ENCODE measurements at places on chromosomes 5 and 9.

DNA sequence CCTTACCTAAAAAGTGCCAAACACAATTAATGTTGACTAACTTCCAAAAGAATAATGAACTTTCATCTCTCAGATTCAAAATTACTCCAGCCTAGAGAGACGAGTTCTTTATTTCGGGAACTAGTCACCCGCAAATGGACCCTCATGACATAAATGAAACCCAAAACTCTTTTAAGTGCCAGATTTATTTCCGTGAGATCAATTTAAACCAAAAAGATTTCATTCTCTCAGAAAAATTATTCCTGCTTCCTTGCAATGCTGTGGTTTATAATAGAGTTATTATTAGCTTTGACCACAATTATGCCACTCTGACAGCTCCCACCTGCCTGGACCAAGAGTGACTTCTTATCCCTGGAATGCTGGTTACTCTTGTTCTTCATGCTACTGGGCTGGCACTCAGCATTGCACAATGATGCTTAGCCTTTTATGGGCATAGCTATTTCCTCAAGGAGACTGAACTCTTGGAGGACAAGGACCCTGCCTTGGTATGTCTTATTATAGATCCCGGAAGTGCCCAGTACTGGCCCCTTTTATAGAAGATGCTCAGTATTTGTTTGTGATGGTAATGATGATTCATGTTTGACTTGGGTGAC, 183.5 kb downstream of the SNX18 start:
- no peak for DNase-seq

DNA sequence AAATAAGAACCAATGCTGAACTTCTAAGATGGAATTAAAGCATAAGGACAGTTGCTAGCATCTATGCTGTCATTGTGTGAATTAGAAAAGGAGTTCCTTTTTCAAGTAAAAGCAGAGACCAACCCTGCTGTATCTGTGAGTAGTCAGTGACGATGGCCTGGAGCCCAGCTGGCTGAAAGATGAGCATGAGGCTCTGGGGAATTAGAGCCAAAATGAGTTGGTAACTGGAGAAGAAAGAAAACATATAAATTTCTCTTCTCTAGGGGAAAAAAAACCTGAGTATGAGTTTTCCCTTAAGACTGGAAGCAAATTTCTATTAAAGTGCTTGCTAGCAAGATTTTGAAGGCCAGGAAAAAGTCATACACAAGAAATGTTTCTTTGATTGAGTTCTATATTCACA, 1.6 kb upstream of the SPZ1 start:
- no peak for DNase-seq

- no peak for DNase-seq
Measured at GRCh38 chr5:123710031-123710430, 198.1 kb downstream of the CSNK1G3 start.

DNA sequence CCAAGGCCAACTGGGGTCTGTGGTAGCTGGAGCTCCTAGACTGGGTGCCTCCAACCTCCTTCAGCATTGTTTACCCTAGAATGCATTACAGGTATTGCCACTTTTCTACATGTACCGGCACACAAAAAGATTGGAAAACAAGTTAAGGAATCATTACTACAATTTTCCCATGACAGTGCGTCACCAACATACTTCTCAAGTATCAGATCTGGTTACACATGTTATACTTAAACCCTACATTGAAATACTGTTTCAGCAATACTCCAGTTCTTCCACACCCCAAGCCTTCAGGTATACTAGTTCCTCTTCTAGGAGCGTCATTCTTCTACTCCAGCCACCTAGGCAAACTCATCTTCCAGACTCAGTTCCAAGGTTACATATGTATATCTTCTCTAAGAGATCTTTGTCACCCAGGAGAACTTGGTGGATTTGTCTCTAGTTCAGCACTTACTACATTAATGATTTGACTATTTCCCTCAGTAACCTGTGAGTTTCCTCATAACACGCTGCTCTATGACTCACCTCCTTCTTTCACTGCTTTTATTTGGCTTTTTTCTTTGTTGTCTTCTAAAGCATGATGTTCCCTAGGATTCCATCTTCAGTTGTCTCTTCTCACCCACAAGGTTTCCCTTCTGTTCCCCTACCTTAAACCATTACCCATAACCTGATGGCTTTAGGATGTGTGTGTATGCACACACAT, 217.0 kb downstream of the AP3B1 start:
- no peak for DNase-seq

DNA sequence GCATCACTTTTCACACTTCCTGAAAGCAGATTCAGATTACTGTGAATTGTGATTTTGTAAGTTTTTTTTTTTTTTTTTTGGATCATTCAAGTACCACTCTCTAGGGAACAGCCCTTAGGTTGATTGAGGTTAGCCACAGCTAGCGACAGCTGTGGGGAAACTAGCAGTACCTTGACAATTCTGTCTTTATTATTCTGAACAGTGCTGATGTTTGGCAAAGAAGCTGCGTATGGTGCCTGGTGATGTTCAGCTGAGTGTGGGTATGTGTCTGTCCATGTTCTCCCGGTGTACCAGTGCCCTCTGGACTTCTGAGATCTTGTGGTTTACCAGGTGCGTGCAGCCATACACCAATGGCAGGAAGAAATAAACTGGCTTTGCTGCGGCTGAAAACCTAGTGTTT, 117.3 kb upstream of the PLPPR1 start:
- DNase-seq: no peak

DNA sequence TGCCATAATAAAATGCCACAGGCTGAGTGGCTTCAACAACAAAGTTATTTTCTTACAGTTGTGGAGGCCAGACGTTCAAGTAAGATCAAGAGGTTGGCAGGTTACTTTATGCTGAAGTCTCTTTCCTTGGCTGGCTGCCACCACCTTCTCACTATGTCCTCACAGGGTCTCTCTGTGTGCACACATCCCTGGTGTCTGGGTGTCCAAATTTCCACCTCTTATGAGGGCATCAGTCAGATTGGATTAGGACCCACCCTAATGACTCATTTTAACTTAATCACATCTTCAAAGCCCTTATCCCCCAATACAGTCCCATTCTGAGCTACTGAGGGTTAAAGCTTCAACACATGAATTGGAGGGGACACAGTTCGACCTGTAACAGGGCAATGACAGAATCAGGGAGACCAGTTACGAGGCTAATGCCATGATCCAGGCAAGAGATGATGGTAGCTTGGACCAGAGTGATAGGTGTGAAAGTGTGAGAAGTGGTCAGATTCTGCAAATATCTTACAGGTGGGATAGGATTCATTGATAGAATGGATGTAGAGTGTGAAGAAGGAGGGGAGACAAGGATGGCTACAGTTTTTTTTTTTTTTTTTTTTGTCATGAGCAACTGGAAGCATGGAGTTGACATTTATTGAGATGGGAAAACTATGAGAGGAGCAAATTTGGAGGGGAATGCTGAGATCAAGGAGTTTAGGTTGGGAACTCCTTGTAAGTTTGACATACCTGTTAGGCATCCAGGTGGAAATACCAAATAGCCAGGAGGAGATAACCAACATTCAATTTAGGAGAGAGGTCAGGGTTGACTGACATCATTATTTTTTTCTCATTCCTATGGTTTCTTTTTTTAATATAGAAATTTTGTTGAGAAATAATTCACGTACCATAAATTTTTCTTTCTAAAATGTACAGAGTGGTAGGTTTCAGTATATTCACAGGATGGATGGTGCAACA, 39.6 kb upstream of the FGF1 start:
- peak; percentile 14 for DNase-seq

DNA sequence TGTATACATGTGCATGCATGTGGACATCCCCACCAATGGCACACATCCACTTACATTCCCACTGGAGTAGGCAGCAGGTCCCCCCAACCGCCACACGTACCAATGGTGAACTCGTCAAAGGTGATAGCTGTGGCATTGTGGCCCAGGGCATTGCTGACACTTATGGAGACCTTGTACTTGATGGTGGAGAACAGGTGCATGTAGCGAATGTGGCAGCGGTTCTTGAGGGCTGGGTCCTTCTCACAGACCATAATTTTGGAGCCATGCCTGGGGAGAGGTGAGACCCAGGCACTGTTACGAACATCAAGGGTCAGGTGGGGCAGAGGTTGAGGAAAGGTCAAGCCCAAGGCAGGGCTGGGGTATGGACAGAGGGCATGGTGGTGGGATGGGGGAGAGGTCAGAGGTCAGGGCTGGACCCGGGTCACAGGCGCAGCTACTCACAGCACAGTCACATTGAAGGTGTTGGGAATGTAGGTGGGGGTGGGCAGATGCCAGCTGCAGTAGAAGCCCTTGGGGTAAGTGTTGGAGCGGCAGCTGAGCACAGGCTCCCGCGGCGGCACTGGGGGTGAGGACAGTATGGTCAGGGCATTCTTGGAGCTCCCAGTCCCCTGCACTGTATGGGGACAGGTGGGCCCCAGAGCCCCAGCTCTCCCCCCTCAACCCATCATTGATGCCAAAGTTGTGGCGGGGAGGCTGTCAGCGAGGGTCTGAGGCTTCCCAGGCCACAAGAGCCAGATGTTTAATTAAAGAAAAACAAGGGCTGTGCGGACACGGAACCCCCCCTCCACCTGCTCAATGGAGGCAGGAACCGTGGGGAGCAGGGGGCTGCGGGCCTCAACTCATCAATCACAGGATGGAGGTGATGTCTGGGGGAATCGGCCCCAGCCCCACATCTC, 31.9 kb downstream of the CNTFR start:
- no peak for DNase-seq

- DNase-seq: no peak
Measured at GRCh38 chr9:35675732-35676392, 2.1 kb downstream of the CA9 start.

DNA sequence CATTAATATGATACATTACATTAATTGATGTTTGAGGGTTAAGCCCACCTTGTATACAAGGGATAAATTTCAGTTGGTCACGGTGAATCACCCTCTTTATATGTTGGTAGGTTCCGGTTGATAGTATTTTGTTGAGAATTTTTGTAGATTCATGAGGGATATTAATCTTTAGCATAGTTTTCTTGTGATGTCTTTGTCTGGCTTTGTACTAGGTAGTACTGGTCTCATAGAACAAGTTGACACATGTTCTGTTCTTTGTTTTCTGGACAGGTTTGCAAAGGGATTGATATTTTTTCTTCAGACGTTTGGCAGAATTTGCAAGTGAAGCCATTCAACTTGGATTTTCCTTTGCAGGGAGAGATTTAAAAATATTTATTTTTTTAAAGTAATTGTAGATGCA, 49.1 kb upstream of the CLK4 start:
- no peak for DNase-seq

DNA sequence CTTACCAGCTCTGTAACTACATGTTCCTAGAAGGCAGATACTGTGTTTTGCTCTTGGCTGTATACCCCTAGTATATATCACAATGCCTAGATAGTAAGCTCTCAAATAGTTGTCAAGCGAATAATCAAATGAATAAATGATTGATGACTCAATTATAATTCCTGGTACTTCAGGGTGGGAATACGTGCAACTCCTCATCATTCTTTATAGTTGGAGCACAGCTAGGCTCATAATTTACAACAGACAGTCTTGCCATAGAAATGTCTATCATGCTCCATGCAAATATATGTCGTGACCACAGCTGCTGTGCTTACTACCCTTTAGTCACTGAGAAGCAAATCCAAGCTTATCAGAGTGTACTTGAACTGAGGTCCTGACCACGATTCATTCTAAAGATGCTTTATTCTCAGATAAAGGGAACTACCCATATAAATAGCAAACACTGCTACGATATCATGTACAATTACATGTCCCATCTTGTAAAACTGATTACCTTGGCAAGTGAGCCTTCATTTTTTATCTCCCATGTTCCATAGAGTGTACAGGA, 52.1 kb downstream of the STRBP start:
- peak; percentile 33 for DNase-seq

DNA sequence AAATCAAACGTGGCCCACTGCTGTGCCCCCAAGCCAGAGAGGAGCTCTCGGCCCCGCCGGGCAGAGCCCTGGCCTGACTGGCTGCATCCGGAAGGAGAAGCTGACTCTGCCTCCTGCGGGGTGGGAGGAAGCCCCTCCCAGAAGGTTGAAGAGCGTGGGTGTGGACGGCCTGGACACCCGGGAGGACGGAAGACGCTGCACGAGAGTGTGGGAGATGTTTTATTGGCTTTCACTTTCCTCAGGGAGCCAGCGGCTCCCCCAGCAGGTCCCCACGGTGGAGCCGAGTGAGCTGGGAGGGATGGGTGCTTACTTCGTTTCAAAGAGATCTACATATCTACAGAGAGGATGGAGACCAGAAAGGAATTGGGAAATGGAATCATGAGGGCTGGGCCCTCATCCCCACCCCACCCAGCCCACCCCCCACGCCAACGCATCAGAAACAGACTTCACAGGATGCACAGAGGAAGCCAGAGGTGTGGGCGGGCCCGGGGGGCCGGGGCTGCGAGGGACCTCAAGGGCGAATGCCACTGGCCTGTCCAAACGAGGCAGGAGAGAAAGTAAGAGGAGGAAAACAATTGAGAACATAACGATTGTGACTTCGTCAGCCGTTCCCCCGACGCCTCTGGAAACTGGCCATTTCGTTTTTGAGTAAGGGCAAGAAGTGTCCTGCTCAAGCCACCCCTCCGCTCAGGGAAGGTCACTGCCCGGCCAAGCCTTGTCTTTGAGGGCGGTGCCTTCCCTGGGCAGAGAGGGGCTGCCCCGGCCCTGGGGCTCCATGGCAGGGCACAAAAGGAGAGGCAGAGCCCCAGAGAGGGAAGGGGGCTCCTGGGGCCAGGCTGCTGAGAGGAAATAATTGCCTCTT, 32.1 kb downstream of the FAM163B start:
- DNase-seq: no peak

DNA sequence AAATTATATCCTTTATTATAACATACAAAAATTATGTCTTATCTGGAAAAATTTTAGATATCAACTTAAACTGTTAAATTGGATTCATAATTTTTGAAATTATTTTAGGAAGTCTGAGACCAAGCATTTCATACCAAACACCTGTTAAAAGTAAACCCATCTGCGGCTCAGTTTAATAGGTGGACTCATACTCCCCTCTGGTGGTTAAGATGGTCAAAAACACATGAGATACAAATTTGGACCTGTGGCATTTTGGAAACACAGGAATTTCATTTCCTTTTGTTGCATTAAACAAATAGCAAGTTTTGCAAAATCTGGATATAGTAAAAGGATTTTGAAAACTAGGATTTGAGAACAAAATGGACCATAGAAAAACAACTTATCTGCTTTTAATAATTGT, 53.7 kb downstream of the RGMB start:
- peak; percentile 70 for DNase-seq

DNA sequence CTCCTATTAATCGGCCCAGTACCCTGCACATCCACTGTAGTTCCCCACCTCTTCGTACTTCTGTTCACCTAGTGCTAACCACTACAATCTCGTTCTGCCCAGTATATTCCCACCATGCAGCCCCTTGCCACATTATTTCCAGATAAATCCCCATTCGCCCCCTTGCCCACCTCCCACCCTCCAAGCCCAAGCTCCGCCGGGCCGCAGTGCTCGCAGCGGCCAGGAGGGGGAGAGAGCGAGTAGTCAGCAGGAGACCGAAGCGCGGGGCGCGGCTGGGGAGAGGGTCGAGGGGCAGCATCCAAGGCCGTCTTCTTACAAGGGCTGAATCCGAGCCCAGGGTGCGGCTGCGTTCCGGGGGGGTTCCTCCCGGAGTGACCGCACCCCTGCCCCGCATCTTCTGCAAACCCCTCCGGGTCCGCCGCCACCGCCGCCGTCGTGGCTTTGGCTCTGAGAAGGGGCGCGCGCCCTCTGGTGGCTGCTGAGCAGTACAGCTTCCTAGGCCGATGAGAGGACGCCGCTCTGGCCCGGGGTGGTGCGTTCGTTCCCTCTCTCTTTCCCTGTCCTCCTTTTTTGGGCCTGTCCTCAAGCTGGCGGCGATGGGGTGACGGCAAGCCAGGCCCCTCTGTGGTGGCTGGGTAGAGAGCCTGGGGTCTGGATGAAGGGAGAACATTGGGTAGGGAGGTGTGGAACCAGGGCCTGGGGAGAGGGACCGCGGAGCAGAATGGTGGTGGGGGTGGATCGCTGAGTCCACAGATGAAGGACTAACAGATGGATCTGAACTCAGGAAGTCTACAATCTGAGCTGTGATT, 30.0 kb upstream of the PSD2 start:
- peak; percentile 87 for DNase-seq

Measured in OCI-M1 (cell line).